Esophagus squamous epithelium (tissue), 5 donors: ENCODE measurements at places on chromosomes 1 and 21.

- DNase-seq, result no peak
Observed at GRCh38 chr1:235802573-235803346, 63.9 kb downstream of the LYST start.

- DNase-seq, result no peak
Observed at GRCh38 chr1:184559117-184559713, 172.4 kb downstream of the C1orf21 start.

GRCh38 chr1:115499253-115499652 is 142.5 kb upstream of the VANGL1 start:
- no peak for DNase-seq

- no peak for DNase-seq
Observed at GRCh38 chr1:116737855-116738321, 16.3 kb upstream of the CD2 start.

GRCh38 chr1:59917026-59917784 is 9.4 kb downstream of the CYP2J2 start:
- DNase-seq, result no peak

DNA sequence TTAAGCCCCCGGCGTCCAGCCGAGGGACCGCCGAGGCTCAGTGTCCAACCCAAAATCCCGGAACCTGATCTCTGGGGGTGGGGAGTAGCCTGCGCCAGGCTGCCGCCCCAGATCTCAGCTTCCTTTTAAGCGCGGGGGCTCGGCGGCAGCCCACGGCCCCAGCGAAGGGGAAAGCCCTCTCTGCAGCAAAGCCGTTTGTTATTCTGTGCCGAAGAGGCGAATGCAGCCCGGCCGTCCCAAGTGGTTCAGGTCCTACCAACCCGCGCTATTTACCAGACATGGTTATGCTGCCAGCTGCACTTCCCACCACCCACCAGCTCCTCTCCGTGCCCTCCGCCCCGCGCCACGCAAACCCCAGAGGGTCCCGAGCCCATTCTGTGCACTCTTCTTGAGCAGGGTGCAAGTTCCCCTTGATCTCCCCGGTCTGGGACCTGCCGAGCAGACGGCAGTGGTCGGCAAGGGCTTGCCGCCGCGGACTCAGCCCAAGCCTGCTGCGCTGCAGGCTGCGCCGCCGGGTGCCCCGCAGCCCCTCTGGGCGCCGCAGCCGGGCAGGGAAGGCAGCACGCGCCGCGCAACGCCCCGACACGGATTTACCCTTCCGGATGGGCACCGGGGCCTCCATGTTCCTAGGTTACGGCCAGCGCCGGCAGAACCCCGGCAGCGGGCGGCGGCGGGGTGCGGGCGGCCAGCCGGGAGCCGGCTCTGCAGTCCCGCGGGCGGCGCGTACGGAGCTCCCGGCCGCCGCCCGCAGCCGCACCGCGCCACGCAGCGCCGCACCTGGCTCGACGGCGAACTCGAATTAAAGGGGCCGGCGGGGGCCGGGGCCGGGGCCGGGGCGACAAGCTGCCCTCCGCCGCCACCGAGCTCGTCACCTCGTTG is 738 bp upstream of the KCNA2 start:
- no peak for DNase-seq

GRCh38 chr1:46452931-46453325 is 36.7 kb upstream of the DMBX1 start:
- DNase-seq, result no peak

DNA sequence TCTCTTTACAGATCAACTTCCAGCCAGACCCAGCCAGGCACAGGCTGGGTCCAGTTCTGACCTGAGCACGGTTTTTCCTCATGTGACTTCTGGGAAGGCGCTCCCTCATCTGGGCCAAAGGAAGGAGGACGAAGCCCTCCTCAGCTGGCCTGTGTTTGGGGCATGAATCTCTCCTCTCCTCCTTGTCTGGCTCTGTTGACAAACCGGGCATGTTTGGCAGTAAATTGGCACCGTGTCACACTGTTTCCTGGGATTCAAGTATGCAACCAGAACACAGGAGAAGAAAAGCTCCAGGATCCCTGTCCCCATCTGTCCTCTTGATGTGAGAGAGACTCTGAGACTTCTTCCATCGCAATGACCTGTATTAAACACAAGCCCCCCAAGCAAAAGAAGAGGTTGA is 18.3 kb downstream of the NECAP2 start:
- DNase-seq, result no peak

DNA sequence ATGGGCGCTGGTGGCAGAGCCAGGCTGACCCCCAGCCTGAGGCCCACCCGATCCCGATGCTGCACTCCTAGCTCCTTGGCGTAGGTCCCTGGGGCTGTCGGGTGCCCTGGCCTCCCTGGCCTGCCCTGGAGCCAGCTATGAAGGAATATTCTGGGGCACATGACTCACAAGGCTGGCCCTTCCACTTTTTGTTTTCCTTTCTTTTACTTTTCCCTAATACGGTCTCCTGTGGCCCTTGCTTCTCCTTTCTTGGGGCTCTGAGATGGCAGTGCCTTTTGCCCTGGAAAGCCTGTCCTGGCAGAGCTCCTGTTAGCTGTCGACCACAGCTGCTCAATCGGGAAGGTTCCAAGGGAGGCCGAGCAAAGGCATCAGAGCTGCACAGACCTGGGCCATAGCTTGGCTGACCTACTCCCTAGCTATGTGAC is 22.1 kb downstream of the ARHGEF10L start:
- no peak for DNase-seq

GRCh38 chr1:50453266-50453665 is 30.0 kb upstream of the DMRTA2 start:
- DNase-seq, result no peak

- DNase-seq, result no peak
Observed at GRCh38 chr1:39672551-39672947, 642 bp upstream of the NT5C1A start.

GRCh38 chr1:205631768-205632668 is at the start of gene ELK4:
ELK4 (minus strand) TSS chr1:205632011; CDS start chr1:205623882, 8,129 bp downstream.
- peak; percentile 91 for DNase-seq

DNA sequence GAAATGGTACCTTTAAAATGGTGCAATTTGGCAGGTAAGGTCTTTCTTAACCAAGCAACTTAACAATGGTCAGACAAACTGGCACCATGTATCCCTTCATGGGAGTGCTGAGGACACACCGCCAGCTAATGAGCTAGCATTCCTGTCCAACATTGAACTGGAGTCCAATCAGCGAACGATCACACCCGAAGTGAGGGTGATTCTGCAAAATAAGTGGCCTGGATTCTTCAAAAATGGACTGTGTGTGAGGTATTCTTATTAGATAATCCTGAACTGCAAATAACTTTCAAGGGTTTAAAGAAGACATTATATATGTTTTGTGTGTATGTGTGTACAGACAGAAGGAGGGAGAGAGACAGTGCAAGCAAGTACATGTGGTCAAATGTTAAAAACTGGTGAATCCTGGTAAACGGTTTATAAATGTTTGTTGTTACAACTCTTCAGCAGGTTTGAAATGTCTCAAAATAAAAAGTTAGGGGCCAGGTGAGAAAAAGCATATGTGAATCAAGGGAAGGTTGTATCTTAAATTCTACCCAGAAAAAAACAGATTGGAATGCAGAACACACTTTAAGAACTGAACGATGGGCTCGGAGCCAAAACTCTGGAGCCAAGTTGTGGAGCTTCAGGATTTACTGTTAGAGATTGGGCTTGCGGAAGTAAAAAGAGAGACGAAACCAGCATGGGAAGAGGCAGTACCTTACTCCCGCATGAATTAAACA is 20.9 kb downstream of the GADD45A start:
- no peak for DNase-seq

DNA sequence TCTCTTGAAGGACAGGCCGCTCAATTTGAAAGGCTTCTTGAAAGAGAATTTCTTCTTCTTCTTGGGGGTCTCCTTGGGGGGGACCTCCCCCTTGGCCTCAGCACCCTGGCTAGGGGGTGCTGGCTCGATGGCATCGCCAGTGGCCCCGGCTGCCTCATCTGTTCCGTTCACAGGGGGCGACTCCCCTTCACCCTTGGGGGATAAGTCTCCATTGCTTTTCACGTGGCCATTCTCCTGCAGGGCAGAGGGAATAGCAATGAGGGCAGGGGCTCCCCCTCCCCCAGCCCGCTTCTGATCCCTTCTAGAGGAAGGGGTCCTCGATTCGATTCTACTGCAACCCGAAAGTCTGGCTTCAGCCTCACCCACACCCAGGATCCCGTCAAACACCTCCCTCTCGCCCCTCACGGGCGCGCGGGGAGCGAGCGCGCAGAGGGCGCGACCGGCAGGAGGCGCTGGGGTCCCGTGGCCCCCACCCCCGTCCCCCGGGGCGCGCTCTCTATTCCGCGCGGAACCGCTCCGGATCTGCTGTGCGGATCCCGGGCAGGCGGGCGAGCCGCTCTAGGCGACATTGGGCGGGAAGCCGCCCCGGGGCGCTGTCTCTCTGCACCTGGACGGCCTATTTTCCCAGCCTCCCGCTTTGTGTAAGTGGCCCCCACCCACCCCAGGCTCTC is 1.0 kb downstream of the MARCKSL1 start:
- DNase-seq, result no peak

- DNase-seq, result no peak
Observed at GRCh38 chr1:84712276-84712874, 22.1 kb upstream of the SSX2IP start.

GRCh38 chr1:152110365-152110859 is 4.8 kb downstream of the TCHH start:
- DNase-seq, result no peak

- no peak for DNase-seq
Observed at GRCh38 chr21:20639026-20639425, 359.2 kb upstream of the NCAM2 start.

- no peak for DNase-seq
Observed at GRCh38 chr1:18922319-18922726, 20.0 kb upstream of the ALDH4A1 start.

DNA sequence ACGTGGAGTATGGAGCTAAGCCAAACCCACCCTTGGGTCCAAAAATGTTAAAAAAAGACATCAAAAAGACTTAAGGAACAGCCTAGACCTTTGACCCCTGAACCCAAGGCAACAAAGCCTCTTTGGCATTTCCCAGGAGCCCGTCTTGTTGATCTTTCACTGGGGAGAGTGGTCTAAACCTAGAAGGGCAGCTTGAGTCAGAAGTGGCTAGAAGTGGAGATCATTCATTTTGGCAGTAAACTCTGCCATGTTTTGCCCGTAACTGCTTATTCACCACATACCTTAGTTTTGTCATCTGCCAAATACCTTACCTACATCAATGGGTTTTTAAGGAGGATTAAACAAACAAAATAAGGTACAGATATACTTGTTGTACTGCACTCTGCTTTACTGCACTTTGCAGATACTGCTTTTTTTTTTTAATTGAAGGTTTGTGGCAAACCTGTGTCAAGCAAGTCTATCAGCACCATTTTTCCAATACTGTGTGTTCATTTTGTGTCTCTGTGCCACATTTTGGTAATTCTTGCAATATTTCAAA is 1.7 kb upstream of the CTSE start:
- no peak for DNase-seq

DNA sequence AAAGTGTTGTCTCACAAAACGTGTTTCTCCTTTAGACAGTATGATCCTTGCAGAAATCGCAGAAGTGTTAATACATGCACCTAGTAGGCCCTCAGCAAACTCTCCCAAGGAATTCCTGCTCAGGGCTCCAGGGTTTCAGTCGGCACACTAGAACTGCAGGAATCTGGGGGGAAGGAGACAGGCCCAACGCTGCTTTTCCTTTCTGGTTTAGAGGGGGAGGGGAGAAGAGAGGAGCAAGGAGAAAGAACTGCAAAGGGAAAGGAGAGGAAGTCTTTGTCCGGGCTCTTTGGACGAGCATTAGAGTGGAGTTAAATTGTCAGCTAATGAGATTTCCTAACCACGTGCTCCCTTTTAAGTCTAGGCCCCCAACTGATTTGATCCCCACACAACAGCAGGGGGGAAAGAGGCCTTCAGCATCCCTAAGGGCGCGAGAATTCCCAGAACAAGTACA is 103.7 kb upstream of the SOD1 start:
- no peak for DNase-seq

GRCh38 chr1:165034136-165034809 is 322.2 kb downstream of the LMX1A start:
- no peak for DNase-seq

- DNase-seq, result no peak
Observed at GRCh38 chr1:240350910-240351331, 259.2 kb downstream of the FMN2 start.

DNA sequence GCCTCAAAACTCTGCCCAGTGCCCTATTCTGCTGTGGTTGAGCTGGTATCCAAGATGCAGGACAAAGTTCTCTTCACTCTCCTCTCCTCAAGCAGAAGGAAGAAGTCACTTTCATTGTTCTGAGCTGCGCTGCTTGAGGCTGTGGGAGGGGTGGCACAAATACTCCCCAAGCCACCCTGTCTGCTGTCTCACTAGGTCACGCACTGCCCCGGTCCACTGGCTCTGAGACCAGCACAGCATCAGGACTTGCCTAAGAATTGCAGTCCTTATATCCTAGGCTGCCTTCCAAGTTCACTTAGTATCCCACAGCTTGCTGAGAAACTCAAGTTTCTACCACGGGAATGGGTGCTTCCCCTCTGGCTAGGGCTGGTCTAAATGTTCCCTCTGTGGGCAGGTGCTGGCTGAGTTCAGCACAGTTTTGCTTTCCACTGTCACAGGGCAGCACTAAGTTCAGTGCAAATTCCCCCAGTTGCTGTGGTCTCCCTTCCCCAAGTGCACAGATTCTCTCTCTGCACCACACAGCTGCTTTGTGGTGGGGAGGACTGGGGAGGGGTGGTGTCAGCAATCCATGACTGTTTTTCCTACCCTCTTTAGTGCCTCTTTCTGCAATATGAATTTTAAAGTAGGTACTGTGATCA is 32.4 kb downstream of the SLC9C2 start:
- no peak for DNase-seq

DNA sequence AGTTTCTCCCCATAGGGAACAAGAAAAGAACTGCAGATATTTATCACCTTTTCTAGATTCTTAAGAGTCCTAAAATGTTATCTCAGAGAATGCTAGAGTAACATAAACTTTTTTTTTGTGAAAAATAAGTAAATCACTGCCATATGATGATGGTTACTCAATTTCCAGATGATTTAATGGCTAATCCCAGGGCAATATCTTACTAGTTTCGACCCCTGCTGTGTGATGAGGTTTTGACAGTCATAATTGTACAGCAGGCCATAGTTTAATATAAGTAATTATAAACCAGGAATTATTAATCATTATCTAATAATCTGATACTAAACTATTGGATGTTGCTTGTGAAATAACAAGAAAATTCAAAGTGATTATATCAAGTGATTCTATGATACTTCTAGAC is 210.6 kb downstream of the HLX start:
- DNase-seq, result no peak

GRCh38 chr1:116667078-116667574 is 407 bp downstream of the IGSF3 start:
- DNase-seq, result no peak

- DNase-seq, result no peak
Observed at GRCh38 chr1:203597331-203598090, 29.1 kb upstream of the ATP2B4 start.
